Activated T-helper 1 cell treated with anti-CD3 and anti-CD28 coated beads, Interleukin-2, amount 50 U/mL, for 16 hours (primary cell): ENCODE measurements at places on chromosomes 5 and 9.

DNA sequence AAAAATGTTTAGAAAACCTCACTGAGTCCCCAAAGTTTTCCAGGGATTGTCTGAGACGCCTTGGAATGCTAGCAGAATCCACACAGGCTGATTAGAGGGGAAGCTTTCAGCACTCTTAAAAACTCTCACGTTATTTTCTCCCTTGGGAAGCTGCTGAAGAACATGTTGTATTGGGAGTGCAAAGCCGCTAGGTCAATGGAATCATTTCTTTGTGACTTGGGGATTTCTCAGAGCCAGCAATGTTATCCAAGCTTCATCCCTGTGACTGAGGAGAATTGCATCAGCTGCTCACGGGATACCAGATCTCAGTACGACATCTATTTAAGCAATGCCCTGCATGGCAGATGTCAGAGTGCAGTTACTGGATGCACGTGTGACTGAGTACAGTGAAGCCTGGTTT is 426.4 kb upstream of the MPDZ start:
- no peak for DNase-seq

GRCh38 chr5:57836331-57836730 is 353.7 kb upstream of the ACTBL2 start:
- DNase-seq = no peak

GRCh38 chr9:36665921-36666431 is 93.3 kb downstream of the MELK start:
- no peak for DNase-seq

DNA sequence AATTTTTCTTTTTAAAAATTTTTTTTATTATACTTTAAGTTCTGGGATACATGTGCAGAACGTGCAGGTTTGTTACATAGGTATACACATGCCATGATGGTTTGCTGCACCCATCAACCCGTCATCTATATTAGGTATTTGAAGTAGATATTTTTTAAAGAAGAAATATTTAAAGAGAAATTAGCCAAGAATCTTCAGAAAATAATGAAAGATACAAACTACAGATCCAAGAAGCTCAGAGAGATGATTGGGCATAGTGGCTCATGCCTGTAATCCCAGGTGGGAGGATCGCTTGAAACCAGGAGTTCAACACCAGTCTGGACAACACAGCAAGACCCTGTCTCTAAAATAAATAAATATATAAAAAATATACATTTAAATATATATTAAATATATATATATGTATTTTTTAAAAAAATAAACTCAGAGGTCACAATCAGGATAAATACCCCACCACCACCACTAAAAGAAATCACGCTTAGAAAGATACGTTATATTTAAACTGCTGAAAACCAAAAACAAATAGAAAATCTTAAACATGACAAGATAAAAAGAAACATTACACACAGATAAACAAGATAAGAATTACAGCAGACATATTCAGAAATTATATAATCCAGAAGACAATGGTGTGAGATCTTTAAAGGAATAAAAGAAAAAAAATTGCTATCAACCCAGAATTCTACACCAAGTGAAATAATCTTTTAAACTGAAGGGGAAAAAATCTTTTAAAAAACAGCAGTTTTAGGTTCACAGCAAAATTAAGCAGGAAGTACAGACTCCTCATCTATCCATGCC is 57.5 kb downstream of the CSF2 start:
- no peak for DNase-seq

- no peak for DNase-seq
Observed at GRCh38 chr5:91235271-91235694, 147.8 kb downstream of the ARRDC3 start.

DNA sequence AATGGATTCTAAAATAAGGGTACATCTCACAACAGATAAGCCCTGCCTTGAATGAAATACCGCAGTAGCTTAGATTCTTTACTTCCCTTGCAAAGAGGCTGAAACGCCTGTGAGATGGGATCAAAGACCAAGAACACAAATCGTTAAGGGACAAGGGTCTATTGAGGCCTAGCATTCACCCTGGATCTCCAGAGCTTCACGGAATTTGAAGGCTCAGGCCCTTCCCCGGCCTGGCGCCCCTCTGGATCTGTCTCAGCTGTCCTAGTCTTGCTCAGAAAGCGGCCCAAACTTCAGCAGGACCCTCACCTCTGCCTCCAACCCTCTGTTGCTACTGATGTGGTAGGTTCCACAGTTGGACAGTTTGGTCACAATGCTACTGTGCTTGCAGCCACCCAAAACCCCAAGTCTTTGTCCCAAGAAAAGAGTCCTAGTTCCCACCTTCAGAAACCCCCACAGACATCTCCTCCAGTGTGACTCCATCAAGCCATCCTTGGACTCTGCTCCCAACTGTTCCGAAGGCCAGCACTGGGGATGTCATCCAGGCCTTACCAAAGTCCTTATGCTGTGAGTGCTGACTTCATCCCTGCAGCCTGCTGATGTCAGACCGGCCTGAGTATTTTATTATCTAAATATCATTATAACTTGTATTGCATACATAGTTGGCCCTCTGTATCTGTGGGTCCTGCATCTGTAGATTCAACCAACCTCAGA is 9.4 kb downstream of the CORO2A start:
- no peak for DNase-seq

GRCh38 chr5:42022383-42022972 is 97.4 kb downstream of the FBXO4 start:
- no peak for DNase-seq

GRCh38 chr9:18739127-18739526 is 265.2 kb downstream of the ADAMTSL1 start:
- no peak for DNase-seq

DNA sequence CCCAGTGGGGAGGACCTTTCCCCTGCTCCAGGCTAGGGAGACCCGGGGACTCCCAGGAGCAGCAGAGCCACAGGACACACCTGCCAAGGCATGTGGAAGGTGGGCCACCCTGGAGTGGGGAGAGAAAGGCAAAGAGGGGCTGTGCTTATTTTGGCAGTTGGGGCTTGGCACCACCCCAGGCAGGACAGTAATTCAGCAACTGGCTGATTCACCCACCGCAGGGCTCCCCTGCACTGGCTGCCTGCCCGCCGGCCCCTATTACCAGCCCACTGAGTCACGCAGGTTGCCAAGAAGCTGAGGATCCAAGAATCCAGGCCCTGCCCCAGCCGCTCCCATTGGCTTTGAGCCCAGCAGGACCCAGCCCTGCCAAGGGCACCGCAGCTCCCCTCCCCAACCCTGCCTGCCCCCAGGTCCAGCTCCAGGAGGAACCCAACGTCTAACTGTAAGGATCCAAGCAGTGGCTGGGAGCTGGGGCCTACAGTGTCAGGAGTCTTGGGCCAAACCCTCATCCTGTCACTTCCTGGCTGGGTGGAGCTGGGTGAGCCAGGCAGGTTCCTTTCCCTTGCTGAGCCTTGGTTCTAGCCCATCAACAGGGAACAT is 14.2 kb upstream of the RALGDS start:
- DNase-seq = no peak

GRCh38 chr5:134506054-134507039 is 19.1 kb upstream of the JADE2 start:
- no peak for DNase-seq

GRCh38 chr5:118620233-118620632 is 368.1 kb downstream of the DTWD2 start:
- no peak for DNase-seq

GRCh38 chr9:127336506-127337352 is 60.2 kb upstream of the SLC2A8 start:
- no peak for DNase-seq

DNA sequence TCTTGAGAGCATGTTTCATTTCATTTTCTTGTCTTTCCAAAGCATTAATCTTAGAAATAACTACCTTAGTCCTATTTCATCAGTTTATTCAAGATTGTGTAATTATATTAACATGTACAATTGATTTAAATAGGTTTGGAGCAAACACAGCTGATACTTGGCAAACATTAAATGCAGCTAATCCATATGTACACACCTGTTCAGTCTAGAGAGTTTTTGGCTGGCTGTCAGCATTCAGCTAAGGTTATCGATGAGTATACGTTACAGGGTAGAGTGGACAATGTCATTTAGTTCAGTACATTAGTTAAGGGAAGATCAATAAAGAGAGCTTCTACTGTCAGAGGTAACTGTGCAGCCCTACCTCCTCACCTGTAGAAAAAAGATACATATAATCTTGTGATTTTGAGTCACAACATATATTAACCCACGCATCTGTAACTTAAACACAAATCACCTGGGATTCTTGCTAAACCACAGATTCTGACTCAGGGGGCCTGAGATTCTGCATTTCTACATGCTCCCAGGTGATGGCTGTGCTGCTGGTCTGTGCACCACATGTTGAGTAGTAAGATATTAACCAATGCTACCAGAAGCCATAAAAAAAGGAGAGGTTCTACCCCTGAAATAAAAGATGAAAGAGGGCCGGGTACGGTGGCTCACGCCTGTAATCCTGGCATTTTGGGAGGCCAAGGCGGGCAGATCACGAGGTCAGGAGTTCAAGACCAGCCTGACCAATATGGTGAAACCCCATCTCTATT is 34.1 kb upstream of the PCA3 start:
- DNase-seq = no peak

DNA sequence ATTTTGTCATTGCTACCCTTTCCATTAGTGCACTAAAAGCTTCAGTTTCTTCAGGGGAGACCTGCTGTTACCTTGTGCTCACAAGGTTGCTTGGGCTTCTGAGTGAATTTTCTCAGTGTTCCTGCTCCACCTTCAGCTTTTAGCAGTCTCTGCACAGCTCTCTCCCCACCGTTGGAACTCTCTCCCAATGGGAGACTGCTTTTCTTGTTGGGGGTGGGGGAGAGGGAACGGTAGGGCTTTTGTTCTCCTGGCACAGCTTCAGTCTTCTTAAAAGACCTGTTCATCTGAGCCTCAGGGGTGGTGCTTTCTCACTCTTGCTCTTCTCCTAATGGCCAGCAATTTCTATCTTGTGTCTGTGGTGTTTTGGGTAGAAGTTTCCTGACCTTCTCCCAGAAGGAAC is 915.7 kb downstream of the EFNA5 start:
- DNase-seq = no peak

DNA sequence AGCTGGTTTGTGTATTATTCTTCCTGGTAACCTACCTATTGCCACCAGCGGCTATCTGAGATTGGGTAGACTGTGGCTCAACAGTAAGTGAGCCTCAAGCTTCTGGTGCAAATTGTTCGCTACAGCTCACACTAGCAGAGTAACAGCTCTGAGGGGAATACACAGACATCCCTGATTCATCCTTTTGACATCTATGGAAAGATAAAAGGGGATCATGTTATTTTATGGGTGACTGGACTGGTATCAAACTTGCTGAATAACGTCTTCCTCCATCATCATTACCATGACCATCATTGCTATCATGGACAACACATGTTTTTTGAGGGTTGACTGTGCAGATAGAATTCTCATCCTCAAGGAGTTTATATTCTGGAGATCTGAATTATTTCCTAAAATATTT is 129.6 kb downstream of the PIK3R1 start:
- DNase-seq = no peak

DNA sequence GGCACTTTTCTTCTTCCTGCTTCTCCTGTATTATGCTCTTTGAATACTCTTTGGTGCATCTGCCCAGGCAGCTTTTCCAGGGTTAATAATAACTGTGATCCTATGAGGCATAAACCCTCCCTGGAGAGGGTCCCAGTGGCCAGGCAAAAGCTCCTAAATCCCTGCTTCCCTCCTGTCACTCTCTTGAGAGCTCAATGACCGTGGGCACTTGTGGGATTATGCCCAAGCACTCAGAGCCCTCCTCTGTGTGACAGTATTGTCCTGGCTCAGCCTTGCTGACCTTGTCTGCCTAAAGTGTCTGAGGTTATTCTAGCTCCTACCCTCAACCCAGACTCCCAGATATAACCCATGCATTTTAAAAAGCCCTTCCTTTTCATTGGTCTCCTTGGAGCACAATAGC is 51.9 kb downstream of the GALNT10 start:
- no peak for DNase-seq

DNA sequence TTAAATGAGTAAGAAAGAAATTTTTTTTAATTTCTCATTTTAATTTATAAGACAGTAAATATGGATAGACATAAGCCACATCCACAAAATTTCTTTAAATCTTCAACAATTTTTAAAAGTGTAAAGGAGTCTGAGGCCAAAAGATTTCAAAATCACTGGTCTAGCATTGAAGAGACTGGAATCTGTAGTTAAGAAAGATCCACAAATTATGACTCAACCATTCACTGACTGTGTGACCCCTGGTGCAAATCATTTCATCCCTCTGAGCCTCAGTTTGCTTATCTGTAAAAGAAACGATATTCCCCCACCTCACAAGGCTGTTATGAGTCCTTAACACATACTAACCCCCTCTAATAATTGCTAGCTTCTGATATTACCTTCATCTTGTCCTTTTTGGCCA is 98.5 kb downstream of the EBF1 start:
- no peak for DNase-seq

- DNase-seq = no peak
Observed at GRCh38 chr5:156036640-156037039, 290.3 kb upstream of the SGCD start.

- DNase-seq = no peak
Observed at GRCh38 chr9:131618785-131619184, 73.5 kb downstream of the PRRT1B start.

DNA sequence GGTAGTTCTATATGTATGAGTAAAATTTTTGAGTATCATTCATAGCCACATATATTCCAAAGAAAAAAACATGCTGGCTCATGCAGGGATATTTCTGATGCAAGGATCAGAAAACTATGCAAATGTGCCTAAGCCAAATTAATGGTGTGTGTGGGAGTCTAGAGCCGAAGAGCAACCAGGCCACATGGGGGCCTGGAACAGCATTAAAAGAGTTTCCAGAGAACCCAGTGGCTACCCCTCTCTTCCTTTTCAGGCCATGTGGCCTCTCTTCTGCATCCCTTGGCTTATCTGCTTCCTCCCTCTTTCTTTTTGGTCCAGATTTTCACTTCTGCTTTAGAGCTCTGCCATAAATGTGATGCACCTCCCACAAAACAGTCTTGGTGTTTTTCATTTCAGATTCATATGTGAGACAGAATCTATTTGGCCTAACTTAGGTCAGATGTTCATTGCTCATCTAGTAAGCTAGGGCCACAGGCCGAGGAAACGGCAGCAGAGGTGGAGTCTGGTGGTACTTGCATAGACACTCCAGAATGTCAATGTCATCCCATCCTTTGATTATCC is 300.0 kb downstream of the SH3GL2 start:
- DNase-seq = no peak

GRCh38 chr9:73038089-73038509 is 85.2 kb upstream of the ALDH1A1 start:
- DNase-seq = no peak

DNA sequence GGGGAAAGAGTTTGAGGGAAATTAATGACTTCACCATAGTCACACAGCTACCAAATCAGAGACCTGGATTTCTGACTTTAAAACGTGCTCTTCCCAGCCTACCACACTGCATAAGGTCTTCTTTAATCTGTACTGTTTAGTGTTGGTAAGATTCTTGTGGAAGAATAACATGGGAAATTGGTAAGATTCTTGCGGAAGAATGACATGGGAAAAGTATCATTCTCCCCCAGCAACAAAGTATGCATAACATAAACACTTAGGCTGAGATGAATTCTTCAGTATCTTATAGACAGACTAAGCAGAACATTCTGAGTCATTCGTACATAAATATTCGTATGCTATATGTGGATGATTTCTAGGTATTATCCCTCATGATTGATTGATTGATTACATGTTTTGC is 170.4 kb downstream of the FOCAD start:
- no peak for DNase-seq
